ENCODE measurements at places on chromosomes 2 and 18.
A peak's percentile ranks its signal among the peaks of the same experiment; 100 is the strongest.

GRCh38 chr2:48423376-48423775 is 106.6 kb upstream of the STON1 start:
- no peak for DNase-seq

- no peak for DNase-seq
These were observed 206.0 kb upstream of the TNP1 start for GRCh38 chr2:217065695-217066405.

- DNase-seq: no peak
These were observed 29.9 kb downstream of the MTERF4 start for GRCh38 chr2:241072151-241072550.

DNA sequence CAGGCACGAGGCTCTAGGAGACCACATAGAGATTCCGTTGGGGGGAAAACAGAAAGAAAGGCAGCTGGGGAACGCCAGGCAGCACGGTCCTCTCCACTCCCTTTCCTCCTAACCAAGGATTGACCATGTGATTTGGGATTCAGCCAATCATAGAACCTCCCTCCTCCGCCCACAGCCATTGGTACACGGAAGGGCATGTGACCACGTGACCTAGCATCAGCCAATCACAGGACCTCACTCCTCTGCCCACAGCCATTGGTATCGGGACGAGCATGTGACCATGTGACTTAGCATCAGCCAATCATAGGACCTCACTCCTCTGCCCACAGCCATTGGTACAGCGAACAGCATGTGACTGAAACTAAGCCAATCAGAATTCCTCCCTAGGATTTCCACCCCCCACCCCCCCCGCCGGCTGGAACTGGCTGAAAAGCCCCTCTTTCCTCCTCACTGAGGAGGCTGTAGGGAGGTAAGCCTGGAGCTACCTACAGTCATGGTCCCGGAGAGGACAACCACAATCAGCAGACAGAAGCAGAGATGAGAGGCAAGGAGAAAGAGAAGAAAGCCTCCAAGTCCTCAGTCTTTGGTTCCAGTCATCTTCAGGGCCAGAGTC is 7.6 kb downstream of the SERPINE2 start:
- DNase-seq: no peak

- no peak for DNase-seq
These were observed 177.5 kb downstream of the MTCL1 start for GRCh38 chr18:8882632-8883408.

- DNase-seq: no peak
These were observed 374.7 kb downstream of the LNPK start for GRCh38 chr2:175627405-175627804.

DNA sequence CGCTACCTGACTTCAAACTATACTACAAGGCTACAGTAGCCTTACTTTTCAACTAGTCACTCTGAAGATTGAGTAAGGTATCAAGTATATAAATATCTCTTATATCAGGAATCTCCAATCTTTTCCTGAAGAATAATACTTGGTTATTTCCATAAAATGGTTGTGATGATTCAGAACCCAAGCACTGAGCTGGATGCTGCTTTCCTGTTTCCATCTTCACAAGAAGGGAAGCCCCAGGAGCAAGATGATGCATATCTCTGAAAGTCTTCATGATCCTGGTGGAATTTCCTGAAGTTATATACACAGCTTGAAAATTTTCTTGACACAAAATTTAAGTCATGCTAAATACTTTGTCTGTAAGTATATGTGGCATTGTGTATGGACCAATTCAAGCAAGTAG is 243.9 kb upstream of the TANK start:
- DNase-seq: no peak

DNA sequence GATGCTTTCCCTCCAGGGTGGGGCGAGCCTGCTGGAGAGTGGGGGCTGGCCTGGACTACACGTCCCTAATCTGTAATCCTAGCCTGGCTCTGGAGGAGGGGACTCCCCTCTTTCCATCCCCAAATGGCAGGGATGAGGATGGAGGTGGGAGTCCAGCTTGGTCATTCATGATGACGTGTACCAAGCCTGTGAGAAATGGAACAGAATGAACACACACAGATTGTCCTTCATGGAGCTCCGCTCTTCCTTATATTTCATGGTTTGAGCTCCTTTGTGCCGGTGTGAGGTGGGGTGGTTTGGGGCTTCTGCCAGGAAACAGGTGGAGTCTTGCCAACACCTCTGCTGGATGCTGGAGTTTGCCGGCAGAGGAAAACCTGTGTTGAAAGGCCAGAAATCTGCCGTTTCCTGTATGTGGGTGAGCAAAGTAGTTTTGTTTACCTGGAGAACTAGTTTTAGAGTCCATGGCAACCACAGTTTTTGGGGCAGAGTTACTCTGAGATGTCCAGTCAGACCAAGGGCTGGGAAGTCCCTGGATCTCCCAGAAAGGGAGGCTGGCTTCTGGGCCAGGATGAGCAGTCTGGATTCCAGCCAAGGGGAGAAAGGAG is 417.6 kb upstream of the MEX3C start:
- no peak for DNase-seq

- no peak for DNase-seq
These were observed 164.0 kb downstream of the SLC39A10 start for GRCh38 chr2:195820867-195821565.

- DNase-seq: peak; percentile 39
These were observed 89.2 kb upstream of the GLS start for GRCh38 chr2:190791347-190791975.

DNA sequence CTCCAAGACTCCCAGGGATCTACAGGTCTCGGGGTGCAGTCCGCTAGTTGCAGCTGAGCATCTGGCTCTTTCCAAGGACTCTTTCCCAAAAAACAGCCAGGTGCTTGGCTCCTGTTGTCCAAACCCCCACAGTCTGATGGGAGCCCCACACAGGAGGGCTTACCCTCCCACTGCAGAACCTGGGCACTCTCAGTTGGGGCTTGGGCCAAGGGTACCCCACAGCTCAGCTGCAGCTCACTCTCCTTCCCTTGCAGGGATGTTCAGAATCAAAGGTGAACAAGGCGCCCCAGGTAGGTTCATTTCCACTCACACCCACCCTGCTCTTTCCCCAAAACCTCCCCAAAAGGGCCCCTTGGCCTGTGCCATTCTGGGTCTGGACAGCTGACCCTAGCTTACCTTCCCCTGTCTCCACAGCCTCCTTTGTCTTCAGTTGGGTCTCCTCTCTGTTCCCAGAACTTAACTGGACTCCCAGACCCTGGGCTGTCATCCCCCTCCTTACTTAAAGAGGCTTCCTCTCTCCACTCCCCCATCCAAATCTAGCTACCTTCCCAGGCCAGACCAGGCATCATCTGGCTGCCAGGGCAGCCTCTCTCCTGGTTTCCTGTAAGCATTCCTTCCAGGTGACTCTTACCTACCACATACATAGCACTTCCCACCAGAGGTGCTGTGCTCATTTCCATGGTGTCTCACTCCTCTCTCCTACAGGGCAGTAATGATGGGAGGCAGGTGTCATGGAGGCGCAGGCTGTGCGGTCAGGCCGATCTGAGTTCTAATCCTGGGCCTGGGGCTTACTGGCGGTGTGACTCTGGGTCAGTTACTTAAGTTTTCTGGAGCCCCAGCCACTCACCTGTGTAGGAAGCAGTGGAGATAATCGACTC is 29.5 kb downstream of the MARCO start:
- DNase-seq: no peak

DNA sequence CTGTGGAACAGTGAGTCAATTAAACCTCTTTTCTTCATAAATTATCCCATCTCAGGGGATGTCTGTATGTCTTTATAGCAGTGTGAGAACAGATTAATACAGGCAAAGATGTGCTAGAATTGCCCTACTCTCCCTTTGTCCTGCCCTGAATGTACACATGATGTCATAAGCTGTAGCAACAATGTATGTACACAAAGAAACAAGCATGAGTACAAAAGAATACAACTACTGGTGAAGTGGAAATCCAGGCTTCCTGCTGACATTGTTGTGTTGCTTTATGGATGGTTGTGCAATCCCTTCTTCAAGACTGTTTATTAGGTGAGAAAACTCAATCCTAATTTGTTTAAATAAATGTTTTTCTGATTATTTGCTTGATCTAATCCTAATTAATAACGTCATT is 446.6 kb downstream of the DSC3 start:
- DNase-seq: no peak

GRCh38 chr2:135530313-135531230 is at the start of gene ZRANB3:
Gene ZRANB3 (minus strand): TSS chr2:135531218.
- DNase-seq: peak; percentile 92

- no peak for DNase-seq
These were observed 40.4 kb downstream of the PTPN2 start for GRCh38 chr18:12843420-12844350.

GRCh38 chr18:49874238-49874637 is 60.9 kb upstream of the ACAA2 start:
- no peak for DNase-seq

All from activated T-cell treated with anti-CD3 and anti-CD28 coated beads for 24 hours (primary cell).